ENCODE measurements at places on chromosomes 5 and 9.
A peak's percentile ranks its signal among the peaks of the same experiment; 100 is the strongest.

DNA sequence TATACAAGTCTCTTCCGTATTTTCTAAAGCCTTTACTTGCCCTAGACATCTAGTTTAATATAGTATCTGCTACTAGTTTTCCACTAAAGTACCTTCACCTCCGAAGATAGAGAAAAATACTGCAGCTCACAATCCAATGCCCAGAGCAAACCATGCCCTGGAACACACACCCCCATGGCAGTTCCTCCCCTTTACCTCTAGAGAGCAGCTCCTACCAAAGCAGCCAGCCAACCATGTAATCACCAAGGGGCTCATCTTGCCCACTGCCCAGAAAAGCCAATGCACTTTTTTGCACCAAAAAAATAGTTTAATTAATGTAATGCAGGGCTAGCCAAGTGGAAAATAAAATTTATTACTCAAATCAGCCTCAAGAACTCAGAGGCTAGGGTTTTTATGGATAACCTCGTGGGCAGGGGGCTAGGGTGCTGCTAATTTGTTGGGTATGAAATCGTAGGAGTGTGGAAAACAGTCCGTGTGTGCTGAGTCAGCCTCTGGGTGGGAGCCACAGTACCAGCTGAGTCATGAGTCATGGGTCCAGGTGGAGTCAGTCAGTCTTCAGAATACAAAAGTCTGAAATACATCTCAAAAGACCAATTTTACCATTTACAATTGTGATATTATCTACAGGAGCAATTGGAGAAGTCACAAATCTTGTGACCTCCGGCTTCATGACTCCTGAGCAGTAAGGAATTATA, 120.1 kb upstream of the ACO1 start:
- no peak for DNase-seq

DNA sequence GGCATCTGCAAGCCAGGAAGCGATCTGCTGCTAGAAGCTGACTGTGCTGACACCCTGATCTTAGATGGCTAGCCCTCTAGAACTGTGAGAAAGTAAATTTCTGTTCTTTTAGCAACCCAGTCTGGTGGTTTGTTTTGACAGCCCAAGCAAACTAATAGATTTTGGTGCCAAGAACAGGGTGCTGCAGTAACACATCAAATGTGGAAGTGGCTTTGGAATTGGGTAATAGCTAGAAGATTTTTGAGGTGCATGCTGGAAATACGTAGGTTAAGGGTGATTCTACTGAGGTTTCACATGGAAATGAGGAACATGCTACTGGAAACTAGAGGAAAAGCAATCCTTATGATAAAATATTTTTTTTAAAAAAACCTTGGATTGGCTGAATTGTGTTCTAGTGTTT, 153.5 kb upstream of the SH3GL2 start:
- DNase-seq: peak; percentile 4

- no peak for DNase-seq
Measured at GRCh38 chr5:20605732-20606525, 617.9 kb upstream of the CDH18 start.

DNA sequence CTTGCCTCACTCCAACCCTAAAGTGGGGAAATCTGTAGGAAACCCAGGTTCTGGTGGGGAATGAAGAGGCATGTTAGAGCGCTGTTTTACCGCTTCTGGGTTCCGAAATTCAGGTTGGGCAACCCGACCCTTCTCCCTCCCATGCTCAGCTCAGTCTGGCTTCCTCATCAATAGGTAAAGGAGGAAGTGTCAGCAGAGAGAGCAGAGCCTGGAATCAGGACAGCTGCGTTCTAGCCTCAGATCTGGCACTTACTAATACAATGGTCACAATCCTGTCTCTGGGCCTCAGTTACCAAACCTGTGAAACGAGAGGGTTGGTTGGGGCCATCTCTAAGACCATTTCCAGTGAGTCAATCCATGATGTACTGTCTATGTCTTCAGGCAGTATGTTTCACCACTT, 16.2 kb upstream of the TNIP1 start:
- DNase-seq: peak; percentile 82

DNA sequence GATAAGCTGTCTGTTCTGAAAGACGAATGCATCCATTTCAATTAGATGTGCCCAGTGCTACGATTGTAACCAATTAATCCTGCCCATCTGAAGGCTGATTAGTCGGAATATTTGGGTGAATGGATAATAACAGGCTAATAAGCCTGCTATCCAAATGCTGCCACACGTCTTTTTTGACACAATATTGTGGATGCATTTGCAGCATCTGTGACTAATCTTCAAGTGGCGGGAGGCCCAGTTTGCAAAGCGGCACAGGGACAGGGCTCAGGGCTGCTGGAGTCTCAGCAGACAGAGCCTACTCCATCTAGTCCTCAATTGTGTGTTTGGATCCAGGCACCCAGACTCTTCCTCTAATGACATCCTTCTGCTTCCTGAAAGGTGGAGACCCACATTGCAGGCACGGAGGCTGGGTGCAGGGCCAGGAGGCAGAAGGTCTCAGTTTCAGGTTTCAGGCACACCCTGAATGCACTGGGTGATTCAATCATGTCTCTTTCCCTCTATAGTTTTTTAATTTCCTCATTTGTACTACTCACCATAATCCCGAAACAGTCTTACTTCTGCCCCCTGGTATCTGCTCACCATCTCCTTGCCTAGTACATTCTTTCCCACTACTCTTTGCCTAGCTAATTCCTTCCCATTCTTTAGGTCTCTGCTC, 169.6 kb downstream of the ASTN2 start:
- DNase-seq: no peak

- DNase-seq: no peak
Measured at GRCh38 chr5:135170500-135170899, 136.5 kb upstream of the PITX1 start.

- DNase-seq: no peak
Measured at GRCh38 chr5:149915392-149916260, 29.0 kb downstream of the PDE6A start.

DNA sequence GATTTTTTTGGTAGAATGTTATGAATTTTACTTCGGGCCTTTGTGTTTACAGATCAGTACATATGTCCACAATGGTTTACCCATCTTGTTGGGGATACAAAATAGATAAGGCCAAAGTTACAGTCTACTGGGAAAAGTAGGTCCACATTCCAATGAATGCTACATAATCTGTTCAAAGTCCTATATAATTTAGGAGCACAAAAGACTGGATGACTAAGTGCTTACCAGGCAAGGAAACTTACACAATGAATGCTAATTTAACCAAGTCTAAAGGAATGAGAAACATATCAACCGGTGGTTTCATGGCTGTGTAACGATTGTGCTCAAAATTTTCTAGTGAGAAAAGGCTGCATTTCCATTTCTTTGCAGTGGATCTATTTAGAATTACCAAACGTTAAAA, 97.4 kb upstream of the TRPM3 start:
- DNase-seq: no peak

DNA sequence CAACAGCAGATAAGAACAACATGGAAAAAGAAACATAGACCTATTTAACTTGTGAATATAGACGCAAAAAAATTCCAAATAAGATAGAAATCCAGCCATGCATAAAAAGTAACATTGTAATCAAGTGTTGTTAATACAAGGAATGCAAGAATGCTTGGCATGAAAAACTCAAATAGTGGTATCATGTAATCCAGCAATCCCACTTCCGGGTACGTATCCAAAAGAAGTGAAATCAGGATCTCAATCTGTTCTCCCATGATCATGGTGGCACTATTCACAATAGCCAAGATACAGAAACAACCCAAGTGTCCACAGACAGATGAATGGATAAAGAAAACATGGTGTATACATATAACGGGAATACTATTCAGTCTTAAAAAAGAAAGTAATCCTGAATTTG, 437.4 kb downstream of the ARHGEF28 start:
- DNase-seq: no peak

GRCh38 chr9:124480621-124480981, 26.6 kb downstream of the NR5A1 start:
- peak; percentile 32 for DNase-seq

DNA sequence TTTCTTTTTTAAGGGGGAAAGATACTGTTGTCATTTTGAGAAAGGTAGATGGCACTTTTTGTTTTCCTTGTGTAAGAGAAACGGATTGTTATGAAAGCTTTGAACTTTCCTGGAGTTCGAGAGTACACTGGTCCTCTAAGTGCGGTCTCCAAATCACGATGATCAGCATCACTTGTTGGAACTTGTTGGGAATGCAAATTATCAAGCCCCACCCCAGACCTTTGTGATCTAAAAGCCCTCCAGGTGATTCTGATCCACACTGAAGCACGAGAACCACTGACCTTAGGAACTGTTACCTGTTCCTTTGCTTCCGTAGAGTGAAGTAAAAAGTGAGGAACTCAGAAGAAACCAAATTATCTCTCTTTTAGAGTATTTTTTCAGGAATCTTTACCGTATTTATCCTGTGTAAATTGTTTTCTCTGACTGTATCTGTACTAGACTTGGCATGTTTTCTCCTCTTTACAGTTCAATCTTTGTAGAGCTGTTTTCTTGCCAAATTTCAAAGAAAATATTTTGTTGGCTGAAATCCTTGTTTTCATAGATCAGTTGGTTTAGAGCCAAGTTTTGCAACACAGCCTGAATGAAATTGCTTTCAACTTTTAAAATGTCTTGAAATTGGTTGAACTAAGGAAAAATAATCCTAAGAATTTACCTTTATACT, 4.0 kb downstream of the MAT2B start:
- peak; percentile 21 for DNase-seq

GRCh38 chr5:151222054-151222789, 1.7 kb downstream of the CCDC69 start:
- no peak for DNase-seq

DNA sequence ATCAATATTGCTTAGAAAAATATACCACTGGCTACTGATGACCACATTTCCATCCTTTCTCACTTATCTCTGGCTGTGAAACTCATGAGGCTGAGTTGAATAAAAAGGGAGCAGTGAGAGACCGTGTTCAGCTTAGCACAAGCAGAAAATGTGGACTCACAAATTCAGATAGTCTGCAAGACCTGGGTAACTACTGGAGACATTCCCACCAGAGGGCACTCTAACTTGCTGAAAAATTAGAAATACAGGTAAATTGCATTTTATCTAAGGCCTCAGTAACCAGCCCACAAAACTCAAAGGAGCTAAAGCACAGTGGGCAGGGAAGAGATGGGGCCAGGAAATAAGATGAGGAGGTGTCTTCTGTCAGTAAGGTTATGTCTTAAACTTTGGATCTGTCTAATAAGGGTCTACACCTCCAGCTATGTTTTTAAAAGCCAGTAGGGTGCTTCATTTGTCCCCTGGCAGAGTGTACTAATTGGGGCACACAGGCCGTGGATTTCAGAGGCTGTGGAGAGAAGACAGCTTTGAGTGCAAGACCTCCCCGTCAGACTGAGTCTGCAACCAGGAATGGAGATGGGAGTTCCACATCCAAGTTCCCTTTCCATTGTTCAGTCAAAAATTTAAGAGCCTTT, 8.7 kb upstream of the NDUFB6 start:
- peak; percentile 47 for DNase-seq

GRCh38 chr9:4541281-4541680, 51.0 kb downstream of the SLC1A1 start:
- DNase-seq: no peak

GRCh38 chr5:121384359-121384758, 467.3 kb upstream of the FTMT start:
- no peak for DNase-seq

DNA sequence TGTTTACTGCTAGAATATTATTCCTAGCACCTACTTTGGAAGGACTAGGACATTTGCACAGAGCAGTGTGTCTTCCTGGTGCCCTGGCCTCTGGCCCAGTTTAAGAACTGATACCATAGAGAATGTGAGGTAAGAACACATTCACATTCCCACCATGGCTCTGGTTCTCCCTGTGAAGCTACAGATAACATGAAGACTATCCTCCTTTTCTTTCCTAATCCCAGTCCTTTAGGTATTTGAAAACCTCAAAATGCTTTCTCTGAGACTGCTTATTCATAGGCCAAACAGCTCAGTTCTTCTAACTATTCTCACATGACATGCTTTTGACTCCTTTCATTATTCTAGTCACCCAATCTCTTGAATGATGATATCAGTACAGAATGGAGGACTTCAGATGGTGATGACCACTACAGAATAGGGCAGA, 11.9 kb downstream of the FAM219A start:
- DNase-seq: no peak

- DNase-seq: peak; percentile 71
Measured at GRCh38 chr9:70049236-70049635, 5.6 kb downstream of the MAMDC2 start.

DNA sequence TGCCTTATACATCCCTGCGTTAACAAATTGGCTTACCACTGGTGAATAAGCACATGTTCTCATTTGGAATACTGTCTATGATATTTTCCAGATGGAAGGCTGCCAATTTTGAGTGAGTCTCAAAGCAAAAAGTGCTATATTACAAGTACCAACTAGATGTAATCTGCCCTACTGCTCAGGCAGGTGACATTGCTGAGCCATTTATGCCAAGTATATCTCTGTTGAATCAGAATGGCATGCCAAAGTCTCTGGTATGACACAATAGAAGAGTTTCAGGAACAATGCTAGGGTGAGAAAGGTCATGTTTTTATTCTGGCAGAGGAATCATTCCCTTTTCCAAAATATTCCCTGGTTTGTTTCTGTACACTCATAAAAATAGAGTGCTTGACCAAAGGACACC, 356.5 kb downstream of the CDH9 start:
- DNase-seq: no peak

GRCh38 chr9:81601639-81602623, 87.4 kb downstream of the TLE1 start:
- DNase-seq: no peak

GRCh38 chr9:22050924-22051323, 41.8 kb upstream of the CDKN2B start:
- DNase-seq: no peak

- DNase-seq: peak; percentile 42
Measured at GRCh38 chr9:136799854-136800657, 3.9 kb downstream of the CCDC183 start.

- no peak for DNase-seq
Measured at GRCh38 chr5:57780961-57781325, 298.3 kb upstream of the ACTBL2 start.

DNA sequence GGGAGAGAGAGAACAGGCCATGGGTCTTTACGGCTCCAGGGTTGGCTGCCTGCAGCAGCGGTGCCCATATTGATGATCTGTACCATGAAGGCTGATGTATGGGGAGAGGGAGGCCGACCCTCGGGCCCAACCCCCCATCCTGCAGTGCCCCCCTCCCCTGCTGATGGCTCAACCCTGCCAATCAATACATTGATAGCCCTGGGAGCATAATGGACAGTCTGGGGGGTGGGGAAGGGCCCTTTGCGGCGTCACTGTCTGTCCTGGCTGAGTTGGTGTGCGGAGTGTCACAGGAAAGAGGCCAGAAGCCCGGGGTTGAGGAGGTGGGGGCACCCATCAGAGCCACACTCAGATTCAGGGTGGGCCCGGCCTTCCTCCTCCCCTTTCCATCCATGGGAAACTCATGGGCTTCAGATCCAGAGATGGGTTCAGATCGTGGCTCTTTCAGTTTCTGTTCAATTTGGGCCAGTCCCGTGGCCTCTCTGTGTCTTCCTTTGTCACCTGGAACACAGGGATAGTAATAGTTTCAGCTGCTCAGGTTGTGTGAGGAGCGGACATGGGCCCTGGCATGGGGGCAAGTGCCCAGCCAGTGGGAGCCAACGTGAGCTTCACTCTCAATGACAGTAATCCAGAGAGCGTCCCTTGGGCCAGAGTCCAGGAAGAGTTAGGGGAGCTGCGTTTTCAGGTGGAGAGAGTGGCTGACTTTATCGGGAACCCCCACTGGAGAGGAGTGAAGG, 9.5 kb downstream of the FGF18 start:
- DNase-seq: no peak
